ENCODE measurements at places on chromosomes 6 and 20.
A peak's percentile ranks its signal among the peaks of the same experiment; 100 is the strongest.

DNA sequence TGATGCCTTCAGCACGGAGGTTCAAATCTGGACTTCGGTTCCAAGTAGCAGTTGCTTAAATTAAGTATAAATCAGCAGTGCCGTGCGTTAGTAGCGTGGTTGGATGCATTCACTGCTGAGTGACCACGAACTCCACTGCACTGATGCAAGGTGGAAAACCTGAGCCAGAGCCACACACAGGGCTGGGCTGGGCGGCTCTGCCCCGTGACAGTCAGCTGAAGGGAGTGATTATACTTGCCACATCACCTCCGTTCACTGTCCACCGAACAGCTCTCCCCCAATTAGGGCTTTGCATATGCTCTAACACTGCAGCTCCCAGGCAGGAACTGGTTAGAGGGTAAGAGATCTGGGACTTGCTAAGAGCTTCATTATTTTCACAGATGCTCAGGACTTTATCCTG lies 22.2 kb downstream of the PPP1R3G start:
- no peak for DNase-seq

DNA sequence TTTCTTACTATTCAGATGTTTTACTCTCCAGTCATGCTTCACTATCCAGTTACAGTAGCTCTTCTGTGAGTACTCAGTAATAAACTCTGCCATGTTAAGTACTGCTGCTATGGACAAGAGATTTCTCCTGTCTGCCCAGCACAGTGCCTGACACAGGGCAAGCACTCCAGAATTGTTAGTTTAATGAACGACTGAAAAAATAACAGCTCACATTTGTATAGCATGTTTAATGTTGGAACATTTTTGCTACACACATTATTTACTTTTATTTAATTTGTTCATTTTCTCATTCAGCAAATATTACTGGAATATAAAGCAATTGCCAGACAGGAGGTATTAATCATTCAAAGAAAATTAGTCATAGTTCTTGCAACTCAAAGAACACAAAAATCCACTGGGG lies 142.6 kb upstream of the HMGN3 start:
- DNase-seq: no peak

GRCh38 chr20:41714030-41714429 lies 95.9 kb upstream of the CHD6 start:
- DNase-seq: no peak

GRCh38 chr6:170176898-170177771 lies 113.7 kb downstream of the DLL1 start:
- no peak for DNase-seq

- peak; percentile 97 for DNase-seq
Measured at GRCh38 chr20:8454137-8454712, 322.2 kb downstream of the PLCB1 start.

DNA sequence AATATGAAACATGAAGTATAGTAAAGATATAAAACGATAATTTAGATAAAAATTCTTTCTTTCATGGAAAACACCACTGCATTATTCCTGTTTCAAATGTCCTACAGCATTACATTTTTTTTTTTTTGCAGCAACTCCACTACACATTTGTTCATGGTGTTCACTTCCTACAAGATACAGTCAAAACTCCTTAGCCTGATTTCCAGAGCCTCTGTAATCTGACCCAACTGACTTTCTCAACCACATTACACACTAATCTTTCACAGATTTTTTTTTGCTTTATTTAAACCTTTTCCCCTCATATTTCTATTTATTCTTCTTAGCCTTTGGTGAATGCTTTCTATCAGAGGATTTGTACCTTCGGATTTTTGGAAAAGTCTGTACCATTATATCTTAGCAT lies 176.5 kb upstream of the PDE7B start:
- no peak for DNase-seq

GRCh38 chr6:166268431-166268830 lies 39.8 kb downstream of the PRR18 start:
- DNase-seq: no peak

DNA sequence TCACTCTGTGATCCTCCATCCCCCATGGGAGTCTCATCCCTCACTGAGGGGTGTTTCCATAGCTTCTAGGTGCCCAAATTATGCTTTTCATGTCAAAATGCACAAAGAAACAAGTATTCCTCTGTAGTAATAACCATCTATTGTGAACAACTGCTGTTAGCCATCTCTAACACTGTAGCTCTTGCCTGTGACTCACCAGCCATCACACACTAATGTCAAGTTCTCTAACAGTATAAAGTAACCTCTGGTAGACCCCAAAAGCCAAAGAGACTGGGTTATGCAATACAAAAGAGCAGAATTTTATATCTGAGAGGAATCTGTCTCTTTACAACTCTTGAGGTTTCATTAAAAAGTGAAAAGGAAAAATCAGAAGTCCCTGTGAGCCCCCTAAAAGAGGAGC lies 25.4 kb upstream of the IYD start:
- peak; percentile 64 for DNase-seq

DNA sequence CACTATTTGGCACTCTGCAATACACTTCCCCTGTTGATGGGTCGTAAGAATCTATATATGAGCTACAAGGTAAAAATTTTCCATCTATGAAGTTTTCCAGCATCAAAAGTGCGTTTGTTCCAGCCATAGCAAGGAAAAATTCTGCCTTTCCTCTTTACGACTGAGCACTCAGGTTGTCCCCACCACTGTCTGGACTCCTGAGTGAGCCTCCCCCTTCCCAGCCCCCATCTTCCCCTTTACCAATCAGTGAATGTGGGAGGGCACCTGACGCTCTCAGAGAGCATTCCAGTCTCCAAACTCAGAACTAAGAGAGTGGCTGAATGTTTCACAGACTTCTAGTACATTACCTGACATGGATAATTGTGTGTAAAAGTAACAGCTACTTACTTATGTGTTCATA lies at the start of gene ALDH8A1:
TSS of gene ALDH8A1 (minus strand) at position 175 of the 400 bp plus-strand sequence. CDS start at position 127, 48 bp downstream.
- DNase-seq: no peak

GRCh38 chr20:14235355-14235754 lies 102.1 kb downstream of the FLRT3 start:
- peak; percentile 13 for DNase-seq

GRCh38 chr20:46582648-46583047 lies 32.2 kb upstream of the OCSTAMP start:
- DNase-seq: no peak

- DNase-seq: no peak
Measured at GRCh38 chr20:46708172-46708860, 1.1 kb upstream of the SLC2A10 start.

- no peak for DNase-seq
Measured at GRCh38 chr6:118917546-118918328, 17.2 kb downstream of the MCM9 start.

DNA sequence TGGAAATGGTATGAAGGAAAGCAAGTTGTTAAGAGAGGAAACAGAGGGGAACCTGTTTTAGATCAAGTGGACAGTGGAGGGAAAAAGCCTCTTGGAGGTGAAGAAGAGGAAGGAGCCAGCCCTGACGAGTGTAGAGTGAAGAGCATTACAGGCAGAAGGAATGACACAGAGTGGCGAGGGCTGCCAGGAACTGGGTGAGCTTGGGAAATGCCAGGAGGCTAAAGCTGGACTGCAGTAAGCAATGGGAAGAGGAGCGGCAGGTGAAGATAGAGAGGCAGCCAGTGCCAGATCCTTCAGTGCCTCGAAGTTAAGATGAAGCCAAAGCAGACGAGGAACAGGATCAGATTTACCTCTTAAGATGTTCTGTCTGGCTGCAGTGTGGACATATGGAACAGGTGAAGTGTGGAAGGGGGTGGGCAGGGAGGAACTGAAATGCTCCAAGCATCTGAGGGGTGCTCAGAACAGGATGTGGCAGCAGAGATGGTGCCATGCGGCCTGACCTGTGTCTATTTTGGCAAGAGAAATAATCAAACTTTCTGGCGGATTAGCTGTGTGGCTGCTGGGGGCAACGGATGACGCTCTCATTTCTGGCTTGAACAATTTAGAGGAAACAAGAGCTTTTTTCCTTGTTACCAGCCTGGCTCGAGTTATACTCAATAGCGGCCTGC lies 748.4 kb downstream of the PTPRT start:
- no peak for DNase-seq

GRCh38 chr6:25617997-25618396 lies 34.0 kb upstream of the SCGN start:
- no peak for DNase-seq

DNA sequence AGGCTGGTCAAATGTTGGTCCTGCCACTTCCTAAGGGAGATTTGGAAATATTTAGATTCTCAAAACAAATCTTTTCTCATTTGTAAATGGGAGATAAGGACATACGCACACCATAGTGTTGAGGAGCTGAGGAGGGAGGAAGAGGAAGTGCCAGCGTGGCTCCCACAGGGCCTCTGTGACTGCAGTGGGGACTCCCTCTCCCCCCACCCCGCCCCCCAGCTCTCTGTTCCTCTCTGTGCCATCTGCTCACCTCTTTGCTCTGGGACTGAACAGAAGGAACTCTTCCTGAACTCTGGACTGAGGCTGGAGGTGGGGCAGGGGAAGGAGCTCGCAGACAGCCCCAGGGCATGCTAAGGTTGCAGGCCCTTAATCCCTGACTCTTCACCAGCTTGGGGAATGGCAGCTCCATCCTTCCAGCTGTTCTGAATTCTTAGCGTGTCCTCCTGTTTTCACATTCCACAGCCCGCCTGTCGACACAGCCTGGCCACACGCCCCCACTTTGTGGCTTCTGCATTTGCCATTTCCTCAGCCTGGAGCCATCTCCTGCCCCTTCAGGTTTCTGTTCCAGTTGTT lies 11.4 kb downstream of the DDX27 start:
- no peak for DNase-seq

- DNase-seq: no peak
Measured at GRCh38 chr6:167795321-167795811, 31.3 kb upstream of the AFDN start.

DNA sequence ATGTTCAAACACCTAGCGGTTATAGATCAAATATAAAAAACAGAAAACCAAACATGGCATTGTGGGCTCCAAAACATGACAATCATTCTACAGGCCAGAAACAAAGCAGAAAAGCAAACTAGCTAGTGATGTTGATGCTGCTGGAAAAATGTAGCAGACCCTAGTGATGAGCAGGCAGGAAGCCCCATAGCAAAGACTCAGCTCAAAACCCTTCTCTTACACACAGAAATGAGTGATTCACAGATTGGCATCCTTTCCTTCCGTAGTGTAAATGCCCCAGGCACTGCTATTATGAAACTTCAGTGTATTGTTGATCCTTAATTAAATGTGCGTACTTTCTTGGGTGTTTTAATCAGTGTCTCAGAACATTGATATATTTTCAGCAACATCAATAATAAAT lies 425.1 kb downstream of the UTRN start:
- DNase-seq: peak; percentile 82

Data from stromal cell of bone marrow (primary cell).